ENCODE measurements at places on chromosomes 16 and 17. TPM values are rescaled to one million over a fixed set of nuclear protein-coding genes. Genes with fewer than 3 reads are reported as not detected.
A peak's percentile ranks its signal among the peaks of the same experiment; 100 is the strongest.

Gene PRSS36
- 0.17 TPM for total RNA-seq

Gene HSD17B1
- 0.94 TPM for total RNA-seq

- no peak for ATAC-seq
Measured at GRCh38 chr16:84887207-84887606, 67.4 kb downstream of the CRISPLD2 start.

- ATAC-seq, result no peak
Measured at GRCh38 chr17:57735707-57736106, 9.4 kb downstream of the CCDC182 start.

Gene EPX
- not detected for total RNA-seq

- ATAC-seq, result no peak
Measured at GRCh38 chr17:61459939-61460718, 7.9 kb downstream of the TBX4 start.

GRCh38 chr17:17201907-17202306 lies 4.2 kb downstream of the PLD6 start:
- no peak for ATAC-seq

DNA sequence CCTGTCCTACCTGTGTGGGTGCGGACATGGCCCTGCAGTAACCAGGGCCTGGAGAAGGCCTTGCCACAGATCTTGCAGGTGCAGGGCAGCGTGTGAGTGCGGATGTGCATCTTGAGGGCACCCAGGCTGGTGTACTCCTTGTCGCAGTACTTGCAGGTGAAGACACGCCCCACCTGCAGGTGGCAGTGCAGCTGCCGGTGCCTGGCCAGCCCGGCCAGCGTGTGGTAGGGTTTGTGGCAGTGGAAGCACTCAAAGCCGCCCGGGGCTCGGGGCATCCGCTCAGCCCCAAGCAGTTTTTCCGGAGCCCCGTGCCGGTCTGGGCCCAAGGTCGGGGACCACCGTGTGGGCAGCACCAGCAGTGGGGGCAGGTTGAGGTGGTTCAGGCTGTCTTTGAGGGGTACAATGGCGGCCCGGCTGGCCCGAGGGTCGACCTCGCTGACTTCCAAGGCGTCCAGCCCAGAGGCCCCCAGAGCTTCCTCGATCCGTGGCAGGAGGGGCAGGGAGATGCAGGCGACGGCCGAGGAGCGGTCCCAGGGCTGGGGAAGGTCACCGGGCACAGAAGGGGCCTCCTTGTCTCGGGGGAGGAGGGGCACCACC lies 5.1 kb downstream of the SNAI3 start:
- no peak for ATAC-seq

- ATAC-seq, result no peak
Measured at GRCh38 chr17:76025294-76025693, 1.8 kb downstream of the EVPL start.

DNA sequence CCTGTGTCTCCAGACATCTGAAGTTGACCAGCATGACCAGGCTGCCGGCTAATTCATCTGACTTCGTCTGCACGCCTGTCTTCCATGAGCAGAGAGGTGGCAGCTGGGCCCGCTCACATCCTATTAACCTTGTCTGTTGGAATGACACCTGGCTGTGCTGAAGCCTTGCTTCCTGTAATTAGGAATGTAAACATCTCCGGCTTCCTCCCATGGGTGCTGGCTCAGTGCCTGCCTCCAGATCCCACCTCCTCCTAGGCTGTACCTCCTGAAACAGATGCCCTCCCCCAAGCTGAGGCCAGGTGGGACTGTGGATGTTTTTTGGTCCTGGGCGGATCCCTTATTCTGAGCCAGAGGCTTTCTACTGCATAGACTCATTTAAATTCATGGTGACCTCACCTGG lies 296.3 kb downstream of the HS3ST4 start:
- no peak for ATAC-seq

Gene KRTAP2-2
- total RNA-seq, result not detected

- ATAC-seq, result no peak
Measured at GRCh38 chr16:57636184-57636583, 7.8 kb downstream of the ADGRG1 start.

Gene SYT17
- total RNA-seq, result 9.0 TPM

DNA sequence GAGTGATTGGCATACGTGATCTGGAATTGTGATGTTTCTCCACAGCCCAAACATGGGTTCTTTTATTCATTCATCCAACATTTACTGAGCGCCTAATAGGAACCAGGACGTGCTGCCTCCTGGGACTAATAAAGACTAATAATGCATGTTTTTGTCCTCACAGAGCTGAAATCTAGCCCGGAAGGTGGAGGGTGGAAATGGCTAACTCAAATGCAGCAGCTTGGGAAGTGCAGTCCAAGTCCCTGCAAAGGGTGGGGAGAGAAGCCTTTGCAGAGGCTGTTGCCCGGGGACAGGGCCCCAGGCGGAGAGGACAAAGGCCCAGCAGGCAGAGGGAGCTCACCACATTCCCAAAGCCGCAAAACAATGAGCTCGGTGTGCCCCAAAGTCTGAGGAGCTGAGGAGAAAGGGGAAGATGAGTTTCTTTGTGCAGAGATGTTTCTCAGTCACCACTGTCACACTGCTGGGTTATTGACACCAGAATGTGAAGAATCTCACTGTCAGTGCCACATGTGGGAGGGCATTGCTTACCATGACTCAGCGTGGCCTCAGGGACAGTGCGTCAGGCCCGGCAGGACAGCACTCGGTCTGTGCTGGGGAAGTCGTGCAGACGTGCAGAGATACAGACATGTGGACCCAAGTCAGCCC lies 118.2 kb upstream of the CHMP6 start:
- ATAC-seq, result no peak

Gene DNASE1L2
- total RNA-seq, result 0.27 TPM

Gene SYCE1L
- not detected for total RNA-seq

DNA sequence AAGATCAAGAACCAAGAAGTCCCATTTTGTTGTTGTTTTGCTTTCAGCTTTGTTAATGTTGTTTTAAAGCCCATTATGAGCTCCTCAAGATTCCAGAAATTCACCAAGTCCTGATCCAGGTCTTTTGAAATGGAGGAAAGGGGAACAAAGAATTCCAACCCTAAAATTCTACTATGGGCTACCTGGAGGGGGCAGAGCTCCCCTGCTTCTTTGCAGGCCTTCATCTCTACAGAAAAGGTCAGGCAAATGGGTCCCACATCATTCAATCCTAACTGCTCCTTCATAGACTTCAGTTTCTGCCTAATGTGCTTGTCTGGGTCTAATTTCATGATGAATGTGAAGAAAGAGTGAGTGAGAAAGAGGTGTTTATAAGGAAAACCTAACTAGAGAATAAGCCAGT lies 375.5 kb downstream of the TOX3 start:
- no peak for ATAC-seq

DNA sequence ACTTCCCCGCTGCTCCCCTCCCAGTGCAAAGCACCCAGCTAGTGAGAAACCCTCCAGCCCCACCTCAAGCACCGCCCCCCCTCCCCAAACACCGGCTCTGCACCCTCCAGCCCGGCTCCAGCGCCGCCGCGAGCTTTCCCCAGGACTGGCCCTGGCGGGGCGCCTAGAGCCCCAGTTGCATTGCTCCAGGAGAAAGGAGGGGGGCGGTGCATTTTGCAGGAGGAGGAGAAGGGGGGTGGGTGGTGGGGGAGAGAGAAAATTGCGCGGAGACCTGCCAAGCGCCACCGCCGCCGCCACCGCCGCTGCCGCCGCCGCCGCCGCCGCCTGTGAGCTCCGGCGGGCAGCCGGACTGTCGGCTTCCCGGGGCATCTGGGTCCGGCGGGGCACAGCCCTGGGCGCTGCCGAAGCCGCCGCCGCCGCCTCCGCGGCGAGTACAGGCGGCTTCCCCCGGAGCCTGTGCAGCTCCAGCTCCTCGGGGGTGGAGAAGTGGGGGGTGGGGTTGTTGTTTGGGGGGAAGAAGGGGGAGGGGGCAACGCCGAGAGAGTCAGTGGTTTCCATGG lies 333 bp upstream of the NOG start:
- ATAC-seq, result peak; percentile 49

DNA sequence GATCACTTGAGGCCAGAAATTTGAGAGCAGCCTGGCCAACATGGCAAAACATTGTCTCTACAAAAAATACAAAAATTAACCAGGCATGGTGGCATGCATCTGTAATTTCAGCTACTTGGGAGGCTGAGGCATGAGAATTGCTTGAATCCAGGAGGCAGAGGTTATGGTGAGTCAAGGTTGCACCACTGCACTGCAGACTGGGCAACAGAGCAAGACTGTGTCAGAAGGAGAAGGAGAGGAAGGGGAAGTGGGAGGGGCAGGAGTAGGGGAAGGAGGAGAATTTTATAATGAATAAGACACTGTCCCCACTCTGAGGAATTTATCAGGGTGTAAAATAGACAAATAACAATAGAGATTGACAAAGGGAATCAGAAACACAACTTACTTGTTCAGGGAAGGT lies 440.6 kb upstream of the DYNLRB2 start:
- no peak for ATAC-seq
